Esophagus muscularis mucosa (tissue), 4 donors: ENCODE measurements at places on chromosomes 13 and 19. TPM values are rescaled to one million over a fixed set of nuclear protein-coding genes. Genes with fewer than 3 reads are reported as not detected.

Gene RNF113B
- total RNA-seq = not detected

Gene TRPC4
- 0.46 TPM for total RNA-seq

Gene CEACAM20
- not detected for total RNA-seq

Gene RNF17
- not detected for total RNA-seq

Gene DMWD
- 64.8 TPM for total RNA-seq

Gene ATP12A
- total RNA-seq = not detected

Gene TTC9B
- not detected for total RNA-seq

Gene ZFP28
- total RNA-seq = 10.3 TPM

Gene TLE6
- total RNA-seq = 1.2 TPM

Gene SLC17A7
- 1.6 TPM for total RNA-seq

Gene ZBTB32
- total RNA-seq = not detected

Gene MYO9B
- 55.2 TPM for total RNA-seq

Gene PALM
- total RNA-seq = 93.4 TPM

Gene CYP4F8
- not detected for total RNA-seq

Gene SMIM24
- total RNA-seq = not detected

Gene ATXN8OS
- 0.83 TPM for total RNA-seq

Gene ZSCAN4
- not detected for total RNA-seq

Gene SIGLEC5
- total RNA-seq = 0.52 TPM

Gene FXYD1
- 62.6 TPM for total RNA-seq

Gene SCN1B
- total RNA-seq = 8.3 TPM

Gene KIR2DL1
- not detected for total RNA-seq

Gene ODAD3
- not detected for total RNA-seq

Gene CPT1C
- total RNA-seq = 6.6 TPM

Gene TTYH1
- total RNA-seq = 5.1 TPM

Gene HNRNPM
- total RNA-seq = 125 TPM

Gene RUVBL2
- total RNA-seq = 91.3 TPM

Gene VSTM1
- not detected for total RNA-seq

Gene FAM124A
- 18.2 TPM for total RNA-seq

Gene TEKTIP1
- not detected for total RNA-seq

Gene KIRREL2
- total RNA-seq = not detected

Gene SYDE1
- total RNA-seq = 98.8 TPM

Gene ZNF66
- total RNA-seq = 1.6 TPM

Gene PSG3
- not detected for total RNA-seq

Gene ARID3A
- 3.5 TPM for total RNA-seq

Gene CGB7
- total RNA-seq = not detected

Gene DHDH
- total RNA-seq = not detected

Gene LPAR6
- 14.2 TPM for total RNA-seq

Gene ATP4A
- not detected for total RNA-seq

Gene TMIGD2
- total RNA-seq = not detected

Gene JAK3
- total RNA-seq = 3.2 TPM

Gene CARS2
- 41.4 TPM for total RNA-seq

Gene TMPRSS9
- 0.17 TPM for total RNA-seq

Gene RNASEH2A
- total RNA-seq = 6.6 TPM

Gene ZNF227
- 12.2 TPM for total RNA-seq

Gene KLK3
- total RNA-seq = not detected

Gene PLK5
- not detected for total RNA-seq

Gene TPTE2
- 0.29 TPM for total RNA-seq
